ENCODE measurements at places on chromosomes 13 and 19.

DNA sequence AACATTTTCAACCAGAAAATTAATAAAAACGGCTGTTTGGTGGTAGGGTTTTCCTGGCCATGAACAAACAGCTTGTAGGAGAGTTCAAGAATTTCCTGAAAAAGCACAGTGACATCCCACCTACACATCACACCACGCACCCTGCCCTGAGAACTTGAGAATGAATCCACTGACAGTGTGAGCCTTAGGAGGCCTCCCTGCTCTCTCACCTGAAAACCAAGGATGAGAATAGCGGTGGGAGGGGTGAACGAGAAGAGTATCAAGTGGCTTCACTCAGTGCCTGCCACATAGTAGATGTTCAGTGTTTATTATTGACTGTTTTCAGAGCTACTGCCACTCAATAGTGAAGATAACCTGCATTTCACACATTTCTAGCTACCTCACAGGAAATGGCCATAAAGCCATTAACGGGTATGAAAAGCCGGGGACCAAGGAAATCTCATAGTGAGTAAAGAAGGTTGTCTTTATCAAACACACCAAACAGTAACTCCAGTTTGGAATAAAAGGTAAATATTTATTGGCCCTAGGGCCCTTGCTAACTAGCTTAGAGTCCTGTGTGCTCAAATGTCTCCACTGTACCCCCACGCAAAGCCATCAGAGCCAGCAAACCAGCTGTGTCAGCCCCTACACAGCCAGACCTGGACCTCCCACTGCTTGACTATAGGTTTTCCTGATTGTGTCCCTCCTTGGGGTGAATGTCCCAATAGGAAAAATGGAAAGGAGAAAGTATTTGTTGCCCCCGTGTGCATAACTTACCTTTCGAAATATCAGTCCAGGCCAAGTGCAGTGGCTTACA lies 40.6 kb downstream of the TPT1 start:
- DNase-seq: no peak

GRCh38 chr13:51453207-51453958 lies 547 bp upstream of the INTS6 start:
- peak; percentile 84 for DNase-seq

DNA sequence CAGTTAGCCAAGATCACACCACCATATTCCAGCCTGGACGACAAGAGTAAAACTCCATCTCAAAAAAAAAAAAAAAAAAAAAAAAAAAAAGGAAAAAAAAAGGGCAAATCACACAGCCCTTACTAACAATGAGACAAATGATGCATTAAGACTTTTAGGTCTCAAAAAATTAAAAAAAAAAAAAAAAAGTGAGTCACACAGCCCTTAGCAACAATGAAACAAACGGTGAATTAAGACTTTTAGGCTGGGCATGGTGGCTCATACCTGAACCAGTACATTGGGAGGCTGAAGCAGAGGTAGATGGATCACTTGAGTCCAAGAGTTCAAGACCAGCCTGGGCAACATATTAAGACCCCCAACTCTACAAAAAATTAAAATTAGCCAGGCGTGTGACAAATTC lies 32.4 kb upstream of the EIF3G start:
- no peak for DNase-seq

DNA sequence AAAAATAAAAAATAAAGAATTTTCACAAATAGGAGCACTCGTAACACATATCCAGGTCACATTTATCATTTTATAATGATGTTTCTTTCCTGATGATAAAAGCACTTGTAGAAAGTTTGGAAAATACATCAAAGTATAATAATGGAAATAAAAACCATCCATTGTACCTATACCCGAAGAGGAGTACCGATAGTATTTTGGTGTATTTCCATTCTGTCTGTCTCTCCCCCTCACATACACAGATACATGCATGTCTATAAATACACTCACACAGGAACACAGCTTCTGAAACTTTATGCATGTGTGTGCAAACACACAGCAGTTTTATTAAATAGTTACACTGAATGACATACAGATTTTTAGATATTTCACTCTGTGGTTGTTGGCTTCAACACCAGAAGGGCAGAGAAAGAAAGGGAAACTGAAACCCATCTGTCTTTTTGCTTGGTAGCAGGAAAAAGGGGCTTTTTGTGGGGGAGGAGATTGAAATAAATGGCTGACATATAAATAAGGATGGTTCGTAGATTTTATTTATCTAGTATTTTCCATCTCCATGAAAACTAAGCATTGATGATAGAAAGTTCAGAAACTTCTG lies 114.8 kb downstream of the LRCH1 start:
- no peak for DNase-seq

DNA sequence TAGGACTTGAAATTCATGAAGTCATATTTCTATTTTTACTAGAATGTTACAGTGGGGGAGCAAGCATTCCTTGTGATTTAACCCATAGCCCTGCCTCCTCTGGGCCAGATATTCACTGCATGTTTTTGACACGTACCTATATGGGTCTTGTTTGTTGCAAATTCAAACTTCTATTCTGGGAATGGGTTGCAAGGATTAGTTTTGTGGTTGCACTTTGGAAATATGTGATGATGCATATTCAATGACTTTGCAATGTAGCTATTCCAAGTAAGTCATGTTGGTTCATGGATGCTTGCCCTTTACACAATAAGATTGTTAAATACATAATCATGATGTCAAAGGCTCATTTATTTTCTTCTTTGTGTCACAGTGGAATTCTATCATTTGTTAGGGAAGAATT lies 440.8 kb downstream of the TDRD3 start:
- no peak for DNase-seq

DNA sequence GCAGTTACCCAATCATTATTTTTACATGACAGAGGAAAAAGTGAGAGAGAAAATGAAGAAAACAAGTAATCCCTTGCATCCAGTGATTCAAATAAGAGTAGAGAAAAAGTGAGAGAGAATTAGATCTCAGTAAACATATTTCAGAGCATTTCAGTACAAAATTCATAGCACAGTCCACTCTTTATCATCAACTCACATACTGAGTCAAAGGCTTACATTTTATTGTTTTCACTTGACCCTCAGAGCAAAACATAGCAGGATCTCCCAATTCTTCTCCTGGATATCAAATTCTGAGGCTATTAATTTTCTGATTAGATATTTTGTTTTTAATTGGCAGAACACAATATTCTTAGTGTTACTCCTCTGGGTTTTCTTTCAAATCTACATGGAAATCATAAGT lies 1568.3 kb upstream of the PRR20A start:
- DNase-seq: no peak

DNA sequence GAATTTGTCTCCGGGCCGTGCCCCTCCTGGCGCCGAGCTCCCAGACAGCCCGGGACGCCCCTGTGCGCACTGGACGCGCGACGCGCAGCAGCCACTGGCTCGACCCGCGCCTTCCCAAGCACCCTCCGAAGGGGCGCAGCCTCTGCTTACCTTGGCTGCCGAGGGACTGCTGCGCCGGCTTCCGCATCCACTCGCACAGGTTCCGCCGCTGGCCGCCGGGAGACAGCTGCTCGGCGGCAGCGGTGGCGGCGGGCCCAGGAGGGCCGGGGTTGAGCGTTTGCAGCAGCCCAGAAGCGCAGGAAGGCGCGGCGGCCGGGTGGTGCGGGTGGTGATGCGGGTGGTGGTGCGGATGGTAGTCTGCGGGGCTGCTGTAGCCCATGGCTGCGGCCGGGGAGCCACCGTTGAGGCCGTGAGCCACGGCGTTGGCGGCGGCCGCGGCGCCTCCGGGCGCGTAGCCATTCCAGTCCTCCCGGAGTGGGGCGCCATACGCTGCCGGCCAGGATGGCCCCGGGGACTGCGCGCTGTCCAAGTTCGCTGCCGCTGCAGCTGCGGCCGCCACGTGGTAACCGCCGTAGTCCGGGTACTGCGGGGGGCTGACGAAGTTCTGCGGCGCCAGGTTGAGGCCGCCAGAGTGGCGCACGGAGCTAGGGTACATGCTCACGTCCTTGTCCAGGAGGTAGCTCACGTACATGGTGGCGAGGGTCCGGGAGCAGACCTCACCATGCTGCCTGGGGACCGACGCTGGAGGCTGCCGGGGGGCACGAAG lies 616 bp downstream of the CDX2 start:
- DNase-seq: peak; percentile 67

All from nephron progenitor cell (in vitro differentiated cells).